ENCODE measurements at places on chromosomes 12 and 14.

DNA sequence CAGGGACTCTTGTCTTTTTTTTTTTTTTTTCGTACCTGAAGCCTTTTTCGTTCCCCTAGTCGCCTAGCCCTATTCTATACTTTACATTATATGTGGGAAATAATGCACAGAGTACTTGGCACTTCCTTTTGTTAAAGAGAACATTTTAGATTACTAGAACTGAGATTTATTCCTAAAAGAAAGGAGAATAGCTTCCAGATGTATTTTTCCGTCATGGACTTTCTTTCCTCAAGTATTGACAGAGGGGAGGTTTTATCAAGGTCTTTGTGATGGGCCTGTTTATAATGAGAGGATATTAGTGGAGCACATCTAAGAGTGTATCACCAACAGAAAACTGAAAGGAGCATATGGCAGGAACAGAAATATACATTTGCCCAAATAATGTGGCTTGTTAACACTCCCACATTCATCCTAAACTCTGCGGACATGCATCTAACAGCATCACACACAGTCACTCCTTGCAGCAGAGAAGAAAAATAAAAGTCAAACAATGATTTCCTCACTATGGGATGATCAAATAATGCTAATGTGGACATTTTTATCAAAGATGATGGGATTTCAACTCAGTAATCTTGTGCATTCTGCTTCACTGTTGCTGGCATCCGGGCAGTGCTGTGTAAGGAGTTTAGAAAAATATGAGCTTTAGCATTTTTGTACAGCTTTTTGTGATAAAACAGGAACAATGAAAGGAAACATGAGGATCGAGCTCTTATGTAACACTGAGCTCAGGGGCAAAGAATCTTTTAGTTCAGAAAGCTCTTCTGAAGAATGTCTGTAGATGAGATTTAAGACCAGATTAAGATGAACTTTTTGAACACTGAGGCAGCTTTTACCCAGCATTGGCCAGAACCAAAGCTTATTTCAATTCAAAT is 183.1 kb downstream of the EGLN3 start:
- no peak for DNase-seq

GRCh38 chr14:83140756-83141155 is 1607.1 kb upstream of the SEL1L start:
- DNase-seq = no peak

- DNase-seq = no peak
Measured at GRCh38 chr12:21971344-21971743, 30.1 kb upstream of the ABCC9 start.

GRCh38 chr14:64979336-64980074 is 7.2 kb upstream of the FNTB start:
- no peak for DNase-seq

GRCh38 chr12:86256163-86256562 is at the start of gene MGAT4C:
TSS of gene MGAT4C (minus strand) at chr12:86256391.
- DNase-seq = no peak

GRCh38 chr14:75724414-75725204 is 63.6 kb downstream of the TTLL5 start:
- DNase-seq = no peak

- no peak for DNase-seq
Measured at GRCh38 chr12:80226576-80226975, 127.2 kb downstream of the OTOGL start.

Measured in stimulated activated CD8-positive, alpha-beta memory T cell treated with anti-CD3 and anti-CD28 coated beads, Interleukin-2, amount 100 ng/mL, for 1 hour (primary cell).